ENCODE measurements at places on chromosomes 7 and 10.

GRCh38 chr7:68537774-68538071 is 1060.6 kb upstream of the AUTS2 start:
- DNase-seq, result no peak

GRCh38 chr10:58436071-58436470 is 50.9 kb downstream of the TFAM start:
- DNase-seq, result peak; percentile 63

- DNase-seq, result peak; percentile 21
Observed at GRCh38 chr10:100528921-100529474, 673 bp downstream of the NDUFB8 start.

DNA sequence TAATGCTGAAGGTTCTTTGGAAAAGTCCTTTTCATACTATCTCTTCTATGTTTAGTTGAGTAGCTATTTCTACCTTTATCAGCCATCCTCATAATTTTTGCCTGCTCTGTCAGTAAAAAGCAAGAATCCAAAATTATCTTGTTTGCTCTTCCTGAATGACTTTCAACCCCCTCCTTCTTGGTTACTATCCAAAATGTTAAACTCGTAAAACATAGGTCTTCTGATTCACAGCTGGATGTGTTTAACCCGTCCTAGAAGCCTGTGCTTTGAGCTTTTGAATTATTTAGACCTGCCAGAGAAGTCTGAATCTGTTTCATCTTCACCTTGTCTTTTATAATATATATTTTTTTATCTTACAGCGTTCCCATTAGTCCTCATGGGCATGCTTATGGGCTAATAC is 136.4 kb upstream of the MDFIC start:
- no peak for DNase-seq

GRCh38 chr7:39987641-39988347 is 37.7 kb downstream of the CDK13 start:
- DNase-seq, result no peak

DNA sequence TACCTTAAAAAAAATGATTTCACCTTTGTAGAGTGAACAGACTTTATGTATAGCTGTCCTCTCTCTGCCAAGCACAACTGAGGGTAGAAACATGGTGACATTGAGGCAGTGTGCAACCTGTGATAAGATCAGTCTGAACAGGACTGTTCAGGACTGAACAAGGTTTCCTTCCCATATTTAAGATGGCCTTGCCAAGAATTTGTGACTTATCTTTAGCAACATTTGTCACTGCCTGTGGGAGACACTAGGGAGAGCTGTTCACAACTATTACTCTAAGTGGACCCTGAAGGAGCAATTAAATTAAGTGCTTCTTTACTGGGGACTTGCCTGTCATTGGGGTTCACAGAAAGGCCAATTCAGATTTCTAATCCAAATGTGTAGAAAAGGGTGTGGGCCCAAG is 6.7 kb downstream of the OR13A1 start:
- DNase-seq, result peak; percentile 38

DNA sequence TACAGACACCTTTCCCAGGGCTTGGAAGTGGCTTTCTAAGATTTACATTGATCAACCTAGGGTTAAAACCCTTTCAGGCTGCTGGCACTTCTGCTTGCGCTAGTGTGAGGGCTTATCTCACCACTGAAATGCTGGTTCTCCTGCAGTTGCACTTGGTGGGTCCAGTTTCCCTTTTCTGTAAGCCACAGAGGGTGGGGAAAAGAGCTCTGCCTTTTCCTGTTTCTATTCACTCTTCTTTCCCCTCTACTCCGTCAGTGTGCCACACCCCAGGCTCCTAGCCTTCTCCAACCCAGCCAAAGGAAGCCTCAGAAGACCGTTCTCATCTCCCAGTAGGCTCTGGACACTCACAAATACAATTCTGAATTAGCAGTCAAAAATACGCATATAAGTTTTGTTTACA is 19.0 kb upstream of the CAPZA2 start:
- DNase-seq, result no peak

- DNase-seq, result peak; percentile 70
Observed at GRCh38 chr7:43954524-43955228, 28.4 kb downstream of the UBE2D4 start.

- no peak for DNase-seq
Observed at GRCh38 chr10:1674501-1674900, 62.8 kb downstream of the ADARB2 start.

GRCh38 chr10:94186722-94187121 is 176.0 kb downstream of the NOC3L start:
- no peak for DNase-seq

DNA sequence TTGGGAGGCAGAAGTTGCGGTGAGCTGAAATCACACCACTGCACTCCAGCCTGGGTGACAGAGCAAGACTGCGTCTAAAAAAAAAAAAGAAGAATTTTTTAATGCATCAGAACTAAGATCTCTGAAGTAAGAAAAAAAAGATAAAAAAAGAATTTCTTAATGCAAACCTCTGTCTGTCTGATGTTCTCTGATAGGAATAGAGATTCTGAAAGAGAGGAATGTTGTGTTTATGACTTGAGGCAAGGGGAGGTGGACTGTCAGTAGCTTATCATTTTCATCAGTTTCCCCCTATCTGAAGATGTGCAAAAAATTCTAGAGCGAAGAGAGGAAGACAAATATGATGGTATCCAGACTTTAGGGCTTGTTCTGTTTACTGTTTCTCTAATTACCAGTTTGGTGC is 121.5 kb downstream of the SEC23IP start:
- DNase-seq, result no peak

- DNase-seq, result no peak
Observed at GRCh38 chr10:24751716-24752115, 28.0 kb upstream of the ARHGAP21 start.

- peak; percentile 77 for DNase-seq
Observed at GRCh38 chr10:132183046-132183445, 3.7 kb upstream of the DPYSL4 start.

GRCh38 chr10:70903262-70903921 is 15.0 kb upstream of the PCBD1 start:
- peak; percentile 71 for DNase-seq

DNA sequence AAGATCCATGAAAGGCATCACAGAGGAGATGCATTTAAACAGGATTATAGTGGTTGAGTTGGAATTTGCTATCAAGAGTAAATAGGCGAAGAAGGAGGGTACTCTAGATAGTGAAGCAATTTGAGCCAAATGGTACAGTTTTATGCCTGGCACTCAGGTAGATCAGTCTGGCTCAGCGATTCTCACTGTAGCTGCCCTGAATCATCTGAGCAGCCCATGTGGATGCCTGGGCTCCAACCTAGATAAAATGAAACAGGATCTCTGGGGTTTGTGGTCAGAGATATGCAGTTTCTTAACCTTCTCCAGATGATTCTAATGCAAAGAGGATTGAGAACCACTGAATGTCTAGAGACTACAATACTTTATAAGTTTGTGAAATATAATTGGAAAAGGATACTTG is 282.0 kb upstream of the FZD1 start:
- DNase-seq, result no peak

- no peak for DNase-seq
Observed at GRCh38 chr7:7859411-7859810, 109.2 kb upstream of the GLCCI1 start.

DNA sequence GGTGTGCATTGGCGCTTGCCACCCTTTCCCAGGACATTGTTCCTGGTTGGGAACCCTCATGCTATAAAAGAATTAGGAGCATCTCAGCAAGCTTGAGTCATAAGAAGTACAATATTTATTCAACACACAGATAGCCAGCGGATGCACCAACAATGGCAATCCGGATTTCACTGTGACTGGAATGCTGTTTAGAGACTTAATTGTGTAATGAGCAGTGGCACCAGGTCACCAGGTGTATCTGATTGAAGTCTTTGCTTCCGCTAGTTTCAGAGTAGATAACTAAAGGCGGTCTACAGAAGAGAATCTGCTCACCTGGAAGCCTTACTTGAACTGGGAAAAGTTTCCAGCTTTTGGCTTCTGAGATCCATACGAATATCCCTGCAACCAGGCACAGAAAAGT is 772.3 kb upstream of the GHITM start:
- peak; percentile 91 for DNase-seq

DNA sequence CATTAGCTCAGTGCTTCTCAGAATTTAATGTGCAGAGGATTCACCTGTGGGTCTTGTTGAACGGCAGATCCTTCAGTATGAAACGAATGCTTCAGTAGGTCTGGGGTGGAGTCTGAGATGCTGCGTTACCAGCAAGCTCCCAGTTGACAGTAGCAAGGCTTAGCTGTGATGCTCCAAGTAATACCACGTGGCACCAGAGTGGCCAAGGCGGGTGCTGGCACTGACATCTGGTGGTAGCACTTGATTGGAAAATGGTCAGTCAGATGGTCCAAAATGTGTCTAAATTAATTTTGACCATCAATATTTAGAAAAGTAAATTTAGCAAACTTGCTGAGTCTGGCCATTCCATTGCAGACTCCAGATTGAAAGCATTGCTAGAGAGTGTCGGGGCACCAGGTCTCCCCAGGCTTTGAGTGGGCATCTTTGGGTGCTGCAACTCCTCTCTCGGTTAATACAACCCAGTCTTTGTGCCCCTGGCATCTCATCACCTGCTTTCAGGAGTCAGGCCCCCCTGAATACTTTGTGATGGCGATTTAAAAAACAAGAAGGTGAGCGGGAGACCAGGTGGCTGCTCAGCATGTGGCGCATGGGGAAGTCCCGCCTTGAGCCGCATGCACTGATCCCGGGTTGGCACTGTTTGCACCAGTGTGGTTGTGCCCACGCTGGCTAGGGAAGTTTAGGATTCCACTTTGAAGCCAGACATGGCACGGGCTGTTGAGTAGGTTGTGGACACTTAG is 130.1 kb downstream of the NT5C2 start:
- peak; percentile 31 for DNase-seq

GRCh38 chr10:86225103-86225782 is 141.4 kb downstream of the GRID1 start:
- no peak for DNase-seq

GRCh38 chr7:126993626-126994213 is 259.0 kb downstream of the GRM8 start:
- peak; percentile 8 for DNase-seq

DNA sequence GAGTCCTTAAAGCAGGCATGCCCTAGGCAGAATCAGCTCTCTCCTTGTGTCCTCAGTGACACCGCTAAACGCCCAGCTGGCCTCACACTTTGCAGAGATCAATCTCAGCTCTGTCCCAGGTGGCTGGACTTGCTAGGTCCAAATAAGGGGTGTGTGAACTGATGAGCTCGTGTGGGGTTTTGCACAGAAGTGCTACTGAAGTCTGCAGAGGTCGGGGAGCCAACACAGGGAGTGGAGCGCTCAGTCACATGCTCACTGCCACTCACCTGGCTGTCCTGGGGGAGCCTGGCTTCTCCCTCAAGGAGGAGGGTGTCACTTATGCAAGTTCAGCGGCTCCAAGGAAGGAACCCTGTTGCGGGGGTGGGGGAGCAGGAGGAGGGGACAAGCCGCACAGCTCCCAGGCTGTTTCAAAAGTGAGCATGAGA is 2.0 kb downstream of the ELN start:
- DNase-seq, result no peak

- no peak for DNase-seq
Observed at GRCh38 chr10:44913350-44914081, 2.4 kb downstream of the TMEM72 start.

DNA sequence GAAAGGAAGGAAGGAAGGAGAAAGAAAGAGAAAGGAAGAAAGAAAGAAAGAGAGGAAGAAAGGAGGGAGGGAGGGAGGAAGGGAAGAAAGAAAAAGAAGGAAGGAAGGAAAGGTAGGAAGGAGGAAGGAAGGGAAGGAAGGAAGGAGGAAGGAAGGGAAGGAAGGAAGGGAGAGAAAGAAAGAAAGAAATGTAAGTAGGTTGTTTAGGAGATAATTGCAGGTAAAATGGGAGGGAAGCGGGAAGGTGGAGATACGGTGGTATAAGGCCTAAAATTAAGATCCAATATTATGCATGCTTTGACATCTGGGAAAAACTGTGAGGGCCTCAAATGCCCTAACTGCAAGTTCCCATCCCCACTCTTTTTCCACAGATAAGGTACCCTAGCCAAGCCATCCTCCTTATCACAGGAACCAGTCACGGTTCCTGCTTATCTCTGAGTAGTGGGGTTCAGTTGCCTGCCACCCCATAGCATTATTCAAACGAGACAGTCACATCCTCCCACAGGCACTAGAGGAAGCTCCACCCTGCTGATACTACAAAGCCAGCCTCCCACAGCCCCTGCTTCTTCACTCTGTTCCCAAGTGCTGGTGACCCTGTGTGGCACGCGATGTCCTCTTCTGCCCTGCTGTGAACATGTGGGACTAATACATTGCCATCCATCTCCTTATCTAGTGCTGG is 28.7 kb downstream of the ST8SIA6 start:
- DNase-seq, result no peak

DNA sequence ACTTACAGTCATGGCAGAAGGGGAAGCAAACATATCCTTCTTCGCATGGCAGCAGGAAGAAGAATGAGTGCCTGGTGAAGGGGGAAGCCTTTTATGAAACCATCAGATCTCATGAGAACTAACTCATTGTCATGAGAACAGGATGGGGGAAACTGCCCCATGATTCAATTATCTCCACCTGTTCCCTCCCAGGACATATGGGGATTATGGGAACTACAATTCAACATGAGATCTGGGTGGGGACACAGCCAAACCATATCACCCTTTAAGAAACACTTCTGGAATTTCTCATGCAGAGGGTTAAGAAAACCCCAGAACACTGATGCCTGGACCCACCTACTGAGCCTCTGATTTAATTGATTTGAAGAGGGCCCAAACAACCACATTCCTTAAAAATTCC is 63.3 kb upstream of the DNAJB12 start:
- no peak for DNase-seq

DNA sequence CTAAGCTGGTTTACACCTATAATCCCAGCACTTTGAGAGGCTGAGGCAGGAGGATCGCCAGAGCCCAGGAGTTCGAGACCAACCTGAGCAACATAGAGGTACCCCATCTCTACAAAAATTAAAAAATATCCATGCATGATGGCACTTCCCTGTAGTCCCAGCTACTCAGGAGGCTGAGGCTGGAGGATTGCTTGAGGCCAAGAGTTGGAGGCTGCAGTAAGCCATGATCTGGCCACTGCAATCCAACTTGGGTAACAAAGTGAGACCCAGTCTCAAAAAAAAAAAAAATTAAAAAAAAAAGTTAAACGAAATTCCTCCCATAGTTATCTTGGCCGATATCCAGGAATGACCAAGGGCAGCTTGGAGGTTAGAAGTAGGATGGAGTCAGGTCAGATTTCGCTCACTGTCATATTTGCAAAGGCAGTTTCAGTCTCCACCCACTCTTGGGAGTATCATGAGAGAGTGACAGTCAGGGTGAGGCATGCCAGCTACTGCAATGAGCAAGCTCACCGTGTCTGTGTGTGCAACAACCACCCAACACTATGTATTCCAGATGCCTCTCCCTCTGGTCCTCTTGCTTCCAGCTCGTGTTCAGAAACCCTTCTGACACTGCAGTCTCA is 6.0 kb upstream of the ZDHHC4 start:
- DNase-seq, result peak; percentile 36
